ENCODE measurements at places on chromosomes 7 and 10.

DNA sequence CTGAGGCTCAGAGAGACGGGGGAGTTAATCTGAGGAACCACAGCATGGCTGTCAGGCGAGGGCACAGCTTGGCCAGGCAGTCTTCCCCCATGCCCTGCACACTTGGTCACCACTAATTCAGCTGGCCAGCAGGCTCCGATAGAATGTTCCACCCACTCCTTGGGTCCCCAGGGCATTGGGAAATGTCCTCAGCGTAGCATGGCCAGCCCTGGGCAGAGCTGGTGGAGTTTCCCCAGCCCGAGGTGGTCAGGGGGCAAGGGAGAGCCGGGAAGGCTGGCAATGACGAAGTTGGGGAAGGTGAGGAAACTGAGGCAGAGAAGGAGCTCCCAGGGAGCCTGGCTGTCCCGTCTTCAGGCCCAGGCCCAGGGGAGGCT, 12.1 kb upstream of the GRIFIN start:
- peak; percentile 73 for DNase-seq

DNA sequence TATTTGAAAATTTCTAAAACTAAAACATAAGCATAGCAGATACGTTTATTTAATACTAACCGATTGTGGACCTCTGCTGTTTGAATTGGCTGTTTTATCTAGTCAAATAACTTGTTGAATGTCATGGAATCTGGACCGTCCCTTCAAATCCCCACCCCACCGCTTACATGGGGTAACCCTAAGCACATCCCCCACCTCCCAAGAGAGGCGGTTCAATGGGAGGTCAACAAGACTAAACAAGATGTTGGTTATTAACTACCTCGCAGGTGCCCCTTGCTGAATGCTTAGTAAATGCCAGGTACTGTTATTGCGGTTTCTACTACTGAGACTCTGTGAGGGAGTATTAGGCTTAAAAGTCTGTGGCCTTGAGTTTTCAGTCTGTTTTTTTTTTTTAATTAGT, 70.9 kb downstream of the DAGLB start:
- DNase-seq, result no peak

- no peak for DNase-seq
These were observed 1.1 kb upstream of the ZNF467 start for GRCh38 chr7:149774237-149775175.

- no peak for DNase-seq
These were observed 135.8 kb upstream of the GPR26 start for GRCh38 chr10:123530166-123530870.

DNA sequence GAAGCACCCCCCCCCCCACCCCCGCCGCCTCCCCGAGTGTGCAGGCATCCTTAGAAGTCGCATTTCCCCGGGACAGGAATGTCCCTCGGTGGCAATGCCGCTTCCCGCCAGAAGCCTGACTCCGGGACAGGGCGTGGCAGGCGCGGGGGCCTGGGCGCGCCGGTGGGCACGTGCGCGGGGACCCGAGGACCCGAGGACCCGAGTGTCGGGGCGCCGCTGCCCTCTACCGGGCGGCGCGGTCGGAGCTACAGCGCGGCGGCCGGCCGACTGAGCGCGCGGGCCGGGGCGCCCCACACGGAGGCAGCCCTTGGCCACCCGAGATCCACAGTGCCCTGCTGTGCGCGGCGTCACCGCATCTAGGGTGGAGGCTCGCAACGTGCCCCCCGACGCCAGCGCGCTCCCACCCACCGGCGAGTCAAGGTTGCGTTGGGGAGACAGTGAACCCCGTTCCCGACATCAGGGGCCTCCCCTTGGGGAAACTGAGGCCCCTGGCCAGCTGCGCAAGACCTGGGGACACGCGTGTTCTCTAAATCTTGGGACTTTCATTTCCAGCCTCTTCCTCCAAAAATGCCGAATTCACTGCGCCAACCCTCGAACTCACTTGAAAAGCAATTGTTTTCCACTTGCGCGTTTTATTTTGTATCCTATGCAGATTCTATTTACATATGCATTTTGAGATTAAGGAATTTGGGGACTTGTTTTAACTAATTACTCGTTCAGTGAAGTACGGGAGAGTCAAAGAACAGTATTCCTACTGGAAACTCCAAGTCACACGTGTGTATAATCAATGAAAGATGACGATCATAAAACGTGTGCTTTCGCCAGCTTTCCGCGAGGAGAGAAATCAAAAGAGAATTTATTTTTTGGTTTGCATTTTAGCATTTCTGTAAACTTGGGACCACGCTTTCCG, 3.1 kb upstream of the CUX1 start:
- DNase-seq, result peak; percentile 85

DNA sequence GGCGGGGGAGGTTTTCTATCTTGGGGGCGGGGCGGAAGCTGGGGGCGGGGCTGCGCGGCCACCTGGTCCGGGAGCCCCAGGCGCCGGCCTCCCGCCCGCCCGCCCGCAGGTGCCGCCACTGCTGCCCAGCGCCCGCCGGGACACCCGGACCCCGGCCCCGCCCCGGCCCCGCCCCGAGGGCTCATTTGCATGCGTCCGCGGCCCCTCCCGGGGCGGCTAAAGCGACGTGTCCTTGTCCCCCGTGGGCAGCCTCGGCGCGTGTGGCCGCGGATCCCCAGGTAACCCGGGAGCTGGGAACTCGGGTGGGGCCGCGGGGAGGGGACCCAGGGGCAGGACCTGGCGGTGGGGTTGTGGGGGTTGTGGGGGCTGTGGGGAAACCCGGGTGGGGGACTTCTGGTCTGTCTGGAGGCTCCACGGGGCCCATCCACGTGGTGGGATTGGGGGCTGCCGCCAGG, at the start of gene BHLHA15:
Gene BHLHA15 (plus strand): TSS at position 219 of the 455 bp plus-strand sequence. CDS start 871 bp downstream, outside the sequence.
- peak; percentile 57 for DNase-seq

GRCh38 chr10:127977357-127978009, 70.6 kb downstream of the PTPRE start:
- peak; percentile 90 for DNase-seq

GRCh38 chr7:117323305-117323850, 520 bp upstream of the WNT2 start:
- peak; percentile 33 for DNase-seq

DNA sequence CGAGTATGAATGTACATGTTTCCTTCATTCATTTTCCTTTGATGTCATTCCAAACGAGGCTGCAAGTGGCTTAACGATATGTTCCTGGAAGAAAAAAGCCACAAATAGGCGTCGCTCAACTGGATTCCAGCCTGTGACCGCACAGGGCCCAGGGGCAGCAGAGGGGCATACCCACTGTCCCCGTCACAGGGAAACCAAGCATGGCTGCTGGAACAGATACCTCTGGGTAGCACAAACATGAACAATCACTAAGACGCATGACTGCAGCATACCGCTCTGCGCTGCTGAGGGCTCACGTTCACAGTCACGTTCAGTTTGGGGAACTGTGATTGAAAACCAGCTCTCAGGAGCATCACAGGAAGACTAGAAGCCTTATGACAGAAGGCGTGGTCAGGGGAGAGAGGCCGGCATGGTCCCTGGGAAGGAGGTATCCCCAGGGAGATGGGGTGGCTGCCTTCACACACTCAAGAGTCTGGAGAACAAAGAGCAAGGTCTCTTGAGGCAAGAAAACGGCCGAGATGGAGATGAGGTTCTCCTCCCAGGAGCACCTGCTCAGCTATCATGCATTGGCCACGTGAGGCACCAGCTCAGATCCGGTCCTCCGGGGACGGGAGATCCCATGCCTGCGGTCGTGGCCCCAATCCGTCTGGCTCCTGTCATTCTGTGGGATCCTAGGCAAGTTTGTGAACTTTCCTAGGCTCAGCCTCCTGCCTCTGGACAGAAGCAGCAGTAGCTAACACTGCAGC, 213.6 kb downstream of the DIP2C start:
- no peak for DNase-seq

GRCh38 chr10:114458955-114459354, 54.7 kb upstream of the AFAP1L2 start:
- peak; percentile 30 for DNase-seq

GRCh38 chr10:24958091-24958720, 5.8 kb upstream of the PRTFDC1 start:
- peak; percentile 67 for DNase-seq

GRCh38 chr10:60171436-60172013, 218.2 kb downstream of the ANK3 start:
- no peak for DNase-seq

GRCh38 chr7:87426160-87426559, 49.3 kb downstream of the ABCB4 start:
- DNase-seq, result no peak

DNA sequence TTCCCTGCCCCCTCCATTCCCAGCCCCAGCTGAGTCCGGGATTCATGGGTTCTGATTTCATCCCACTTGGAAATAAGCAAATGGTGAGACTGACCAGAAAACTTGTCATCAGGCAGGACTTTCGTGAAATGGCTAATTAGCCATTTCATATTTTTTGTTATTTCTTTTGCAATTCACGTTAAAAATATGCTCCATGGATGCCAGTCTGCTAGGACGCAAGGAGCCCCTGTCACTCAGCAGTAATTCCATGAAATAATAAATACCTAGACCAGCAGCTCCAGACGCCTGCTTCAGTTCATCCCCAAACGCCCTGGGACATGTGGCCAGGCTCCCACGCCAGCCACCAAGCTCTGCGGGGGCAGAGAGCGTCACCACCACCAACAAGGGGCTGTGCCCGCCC, 111.0 kb downstream of the TRIL start:
- peak; percentile 29 for DNase-seq

DNA sequence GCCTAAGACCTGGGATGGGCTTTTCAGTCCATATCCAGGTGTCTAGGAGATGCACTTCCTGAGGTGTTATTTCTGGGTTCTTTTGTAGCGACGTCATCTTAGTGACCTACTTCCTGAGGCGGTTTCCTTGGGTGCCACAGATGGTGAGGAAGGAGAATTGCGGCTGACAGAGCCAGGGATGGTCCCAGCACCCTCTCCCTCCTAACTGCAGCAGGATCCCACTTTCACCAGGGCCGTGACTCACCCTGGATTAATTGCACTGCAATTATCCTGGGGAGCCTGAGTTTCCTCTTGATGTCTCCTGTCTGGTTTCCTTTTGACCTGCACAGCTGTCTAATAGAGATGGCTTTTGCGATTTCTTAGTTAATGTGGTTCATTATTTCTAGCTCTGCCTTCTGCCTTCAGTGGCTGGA, 271.7 kb downstream of the TCF7L2 start:
- DNase-seq, result no peak

- DNase-seq, result no peak
These were observed 145.1 kb upstream of the GPR26 start for GRCh38 chr10:123521076-123521475.

DNA sequence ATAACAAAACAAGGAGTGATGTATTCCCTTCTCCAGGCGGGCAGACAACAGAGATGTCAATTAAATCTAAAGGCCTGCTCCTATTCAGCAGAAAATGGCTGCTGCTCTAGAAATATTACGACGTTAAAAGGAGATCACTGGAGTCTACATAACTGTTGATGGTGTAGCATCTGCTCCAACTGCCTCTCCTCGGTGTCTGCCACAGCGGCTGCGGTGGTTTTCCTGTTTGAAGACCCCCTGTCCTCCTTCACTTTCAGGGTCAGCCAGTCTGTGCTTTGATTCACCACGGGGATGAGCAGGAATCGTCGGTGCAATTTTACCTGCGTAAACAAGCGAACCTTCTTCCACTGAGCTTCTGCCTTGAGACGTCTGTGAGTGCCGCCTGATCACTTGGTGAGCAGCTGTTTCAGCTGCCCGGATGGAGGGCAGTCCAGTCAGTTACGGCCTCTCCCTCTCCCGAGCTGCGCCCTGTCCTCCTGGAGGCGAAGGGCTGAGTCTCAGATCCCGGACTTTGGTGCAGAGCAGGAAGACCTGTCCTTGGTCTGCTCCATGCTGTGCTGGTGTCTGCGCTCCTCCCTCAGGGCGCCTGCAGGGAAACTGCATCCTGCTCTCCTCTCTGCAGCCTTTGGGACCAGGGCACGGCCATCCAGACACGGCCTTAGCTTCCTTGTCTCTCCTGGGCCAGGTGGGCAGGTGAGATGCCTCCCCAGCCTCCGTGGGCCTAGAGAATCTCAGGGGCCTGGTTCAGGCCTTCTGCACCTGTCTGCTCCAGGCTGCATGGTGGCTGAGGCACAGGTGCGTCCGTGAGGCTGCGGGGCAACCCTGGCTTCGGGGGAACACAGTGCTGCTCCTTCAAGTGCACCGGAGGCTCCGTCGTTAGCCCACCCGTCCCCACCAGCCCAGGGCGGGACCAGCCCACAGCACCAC, 326.6 kb downstream of the ADARB2 start:
- no peak for DNase-seq

- no peak for DNase-seq
These were observed 80.5 kb downstream of the MET start for GRCh38 chr7:116752305-116753074.

DNA sequence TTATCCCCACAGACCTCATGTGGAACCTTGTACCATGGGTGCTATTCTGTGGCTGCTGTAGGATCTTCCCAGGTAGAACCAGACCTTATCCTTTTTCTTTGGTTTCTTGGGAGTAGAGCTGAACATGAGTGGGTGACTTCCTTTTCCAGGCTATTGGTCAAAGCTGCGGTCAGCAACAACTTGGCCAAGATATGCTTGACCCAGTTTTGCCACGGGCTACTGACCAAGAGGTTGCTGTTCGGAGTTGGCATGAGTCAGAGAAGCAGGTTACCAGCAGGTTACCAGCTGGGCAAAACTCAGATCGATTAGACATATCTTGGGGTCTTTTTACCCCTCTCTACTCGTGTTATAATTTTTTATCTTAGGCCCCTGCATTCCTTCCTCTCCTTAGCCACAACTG, 36.7 kb upstream of the HDAC9 start:
- DNase-seq, result no peak

DNA sequence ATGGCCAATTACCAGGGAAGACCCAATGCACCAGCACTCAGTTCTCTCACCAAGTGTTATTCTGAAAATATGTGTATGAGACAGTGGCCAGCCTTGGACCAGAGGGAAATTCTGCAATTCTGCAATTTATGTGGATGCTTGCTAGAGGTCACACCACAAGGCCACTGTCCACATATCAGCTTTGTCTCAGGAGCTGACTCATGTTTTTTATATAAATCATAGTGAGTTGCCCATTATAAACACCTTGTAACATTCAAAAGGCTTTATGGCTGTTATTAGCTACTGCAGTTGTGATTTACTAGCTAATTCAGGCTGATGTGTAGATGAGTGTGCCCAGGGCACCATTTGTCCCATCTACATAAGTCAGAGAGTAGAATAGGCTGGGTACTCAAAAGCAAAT, 649.0 kb downstream of the LRMDA start:
- peak; percentile 47 for DNase-seq

Data from AG20443 (cell line).